ENCODE measurements at places on chromosomes 11 and 22. TPM values are rescaled to one million over a fixed set of nuclear protein-coding genes. Genes with fewer than 3 reads are reported as not detected.

- no peak for DNase-seq
Observed at GRCh38 chr22:41365425-41365824, 16.3 kb upstream of the TEF start.

DNA sequence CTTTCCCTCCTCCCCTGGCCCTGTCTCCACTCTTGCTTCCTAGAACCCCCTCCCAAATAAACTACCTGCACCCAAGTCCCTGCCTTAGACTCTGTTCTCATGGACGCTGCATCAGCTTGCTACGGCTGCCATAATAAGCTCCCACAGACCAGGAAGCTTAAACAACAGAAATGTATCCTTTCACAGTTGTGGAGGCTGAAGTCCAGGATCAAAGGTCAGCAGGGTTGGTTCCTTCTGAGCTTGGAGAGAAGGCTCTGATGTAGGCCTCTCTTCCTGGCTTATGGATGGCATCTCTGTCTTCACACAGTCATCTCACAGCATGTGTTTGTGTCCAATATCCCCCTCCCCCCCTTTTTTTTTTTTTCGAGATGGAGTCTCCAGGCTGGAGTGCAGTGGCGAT, 23.4 kb downstream of the CBX7 start:
- DNase-seq: no peak

GRCh38 chr11:9277176-9277575, 12.0 kb upstream of the DENND5A start:
- DNase-seq: no peak

- DNase-seq: no peak
Observed at GRCh38 chr11:120404495-120404894, 68.3 kb downstream of the ARHGEF12 start.

DNA sequence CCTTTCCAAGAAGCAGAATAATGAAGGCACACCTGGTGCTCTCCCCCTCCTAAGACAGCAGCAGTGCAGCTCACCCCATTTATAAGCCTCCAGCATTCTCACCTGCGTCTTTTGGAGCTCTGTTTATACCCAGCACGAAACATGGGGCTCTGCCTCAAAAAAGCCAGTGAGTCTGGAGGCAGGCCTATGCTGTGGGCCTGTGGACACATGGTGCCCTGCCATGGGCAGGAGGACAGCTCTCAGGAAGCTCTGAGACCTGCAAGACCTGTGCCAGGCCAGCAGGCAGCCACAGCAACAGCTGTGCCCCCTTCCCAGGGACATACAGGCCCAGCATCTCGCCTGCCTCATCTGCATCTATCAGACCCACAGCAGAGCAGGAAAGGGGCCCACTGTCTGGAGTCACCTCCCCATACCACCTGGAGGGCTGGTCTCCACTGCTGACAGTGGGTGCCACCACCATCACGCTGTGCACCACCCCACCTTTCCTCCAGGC, 64.2 kb downstream of the DGCR2 start:
- no peak for DNase-seq

DNA sequence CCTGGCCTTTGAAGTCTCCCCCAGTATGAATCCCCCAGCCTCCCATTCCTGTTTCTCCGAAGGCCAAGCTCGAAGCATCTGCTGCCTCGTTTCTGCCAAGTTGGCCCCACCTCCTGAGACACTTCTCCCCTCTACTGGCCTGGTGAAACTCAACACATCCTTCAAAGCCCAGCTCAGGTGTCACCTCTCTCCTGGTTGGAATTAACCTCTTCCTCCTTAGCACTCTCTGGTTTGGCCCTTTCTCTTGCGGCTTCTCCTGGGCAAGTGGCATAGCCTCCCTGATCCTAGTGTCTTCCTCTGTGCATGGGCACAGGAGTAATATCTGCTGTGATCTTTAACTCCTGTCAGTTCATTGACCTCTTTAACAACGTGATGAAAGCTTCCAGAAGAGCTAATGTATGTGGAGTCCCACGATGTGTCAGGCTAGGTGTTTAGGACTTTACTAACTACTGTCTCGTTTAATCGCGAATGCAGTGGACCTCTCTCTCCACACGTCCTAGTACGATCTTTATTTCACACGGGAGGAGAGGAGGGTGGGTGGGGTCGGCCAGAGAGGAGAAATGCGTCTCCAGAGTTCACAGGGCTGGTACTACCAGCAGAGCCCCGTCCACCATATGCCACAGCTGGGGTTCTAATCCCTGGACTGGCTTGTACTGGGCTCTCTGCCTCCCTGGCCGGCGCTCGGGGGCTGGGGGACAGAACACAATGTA, 826 bp upstream of the PTPRJ start:
- DNase-seq: no peak

GRCh38 chr22:49271831-49272230, 555.8 kb downstream of the BRD1 start:
- DNase-seq: no peak

GRCh38 chr11:32427935-32428664, 7.2 kb downstream of the WT1 start:
- DNase-seq: no peak

- no peak for DNase-seq
Observed at GRCh38 chr11:96132437-96132836, 208.5 kb upstream of the MTMR2 start.

GRCh38 chr22:40684728-40685127, 5.4 kb downstream of the MCHR1 start:
- no peak for DNase-seq

GRCh38 chr11:34997952-34998528, 81.6 kb downstream of the PDHX start:
- DNase-seq: no peak

GRCh38 chr11:15075162-15075526, 1.8 kb downstream of the CALCB start:
- no peak for DNase-seq

GRCh38 chr22:50653256-50653655, 19.4 kb upstream of the SHANK3 start:
- DNase-seq: no peak

DNA sequence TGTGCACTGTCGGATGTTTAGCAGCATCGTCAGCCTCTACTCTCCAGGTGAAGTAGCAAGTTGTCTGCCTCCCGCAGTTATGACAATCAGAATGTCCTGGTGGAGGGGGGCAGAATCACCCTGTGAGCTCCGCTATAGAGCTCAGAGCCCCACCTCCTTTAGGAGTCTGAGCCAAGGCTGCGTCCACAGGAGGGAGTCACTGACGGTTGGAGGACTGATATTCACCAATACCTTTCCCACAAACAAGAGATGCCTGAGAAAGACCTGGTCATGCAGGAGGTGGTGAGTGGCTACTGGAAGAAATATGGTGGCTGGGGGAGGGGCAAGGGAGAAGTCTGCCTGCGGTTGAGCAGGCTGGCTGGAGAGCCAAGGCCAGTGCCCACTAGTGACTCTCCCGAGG, 41.7 kb upstream of the ADA2 start:
- DNase-seq: no peak

DNA sequence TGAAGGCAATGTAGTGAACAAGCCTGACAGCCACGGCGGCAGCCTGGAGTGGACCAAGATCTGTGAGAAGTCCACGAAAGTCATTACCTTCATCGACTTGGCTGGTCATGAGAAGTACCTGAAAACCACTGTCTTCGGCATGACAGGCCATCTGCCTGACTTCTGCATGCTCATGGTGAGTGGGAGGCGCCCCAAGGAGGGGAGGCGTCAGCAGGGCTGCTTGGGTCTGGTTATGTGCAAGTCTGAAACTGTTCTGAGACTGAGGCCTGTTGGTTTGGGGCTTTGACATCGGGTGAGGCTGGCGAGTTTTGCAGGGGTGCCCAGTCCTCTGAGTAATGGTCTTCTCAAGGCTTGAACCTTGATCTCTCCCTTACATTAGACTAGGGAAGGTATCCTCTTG, 11.1 kb downstream of the GTPBP1 start:
- no peak for DNase-seq

DNA sequence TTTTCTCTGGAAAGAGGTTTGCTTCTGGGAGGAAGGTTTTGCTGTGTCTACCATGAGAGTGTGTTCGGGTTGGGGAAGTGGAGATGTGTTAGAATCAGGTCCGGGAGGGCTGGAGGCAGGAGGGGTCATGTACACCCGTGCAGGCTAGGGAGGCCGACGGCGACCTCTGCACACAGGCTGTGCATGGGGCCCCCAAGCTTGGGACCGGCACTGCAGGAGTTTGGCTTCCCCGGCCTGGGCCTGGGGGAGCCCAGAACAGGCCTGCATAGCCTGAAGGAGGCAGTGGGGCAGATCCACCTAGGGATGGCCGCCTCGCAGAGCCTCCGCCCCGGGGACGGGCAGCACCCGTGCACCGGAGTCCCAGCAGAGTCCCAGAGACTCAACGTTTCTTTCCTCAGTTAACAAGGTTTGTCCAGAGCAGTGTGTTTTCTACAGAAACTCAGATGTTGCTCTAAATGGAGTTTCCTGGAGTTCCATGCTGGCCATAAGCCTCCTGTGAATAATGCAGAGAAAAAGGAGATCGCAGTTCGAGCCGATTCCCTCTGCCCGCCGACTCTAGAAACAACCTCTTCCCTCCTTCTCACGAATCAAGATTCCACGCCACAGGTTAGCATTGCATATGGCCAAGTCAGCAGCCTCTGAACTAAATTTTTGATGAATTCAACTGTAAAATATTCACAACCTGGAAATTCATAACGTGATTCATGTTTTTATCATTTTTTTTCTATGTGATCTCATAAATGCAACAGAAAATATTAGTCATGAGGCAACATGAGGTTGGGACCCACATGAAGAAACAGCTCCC, 427.3 kb downstream of the BRD1 start:
- DNase-seq: no peak

GRCh38 chr11:61580271-61580888, 496 bp downstream of the SYT7 start:
- no peak for DNase-seq

DNA sequence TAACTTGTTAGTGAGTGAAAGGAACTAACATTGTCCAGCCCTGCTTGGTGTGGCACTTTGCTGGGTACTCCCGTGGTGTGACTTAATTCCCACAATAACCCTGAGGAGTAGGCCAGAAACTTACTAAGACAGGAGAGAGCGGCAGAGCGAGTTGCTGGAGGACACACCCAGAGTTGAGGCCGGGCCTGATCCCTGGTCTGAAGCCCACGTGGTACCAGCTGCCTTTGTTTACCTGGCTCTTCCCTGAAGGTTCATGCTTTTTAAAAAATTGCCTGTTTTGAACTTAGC, 594 bp downstream of the MPST start:
- DNase-seq: peak; percentile 35

DNA sequence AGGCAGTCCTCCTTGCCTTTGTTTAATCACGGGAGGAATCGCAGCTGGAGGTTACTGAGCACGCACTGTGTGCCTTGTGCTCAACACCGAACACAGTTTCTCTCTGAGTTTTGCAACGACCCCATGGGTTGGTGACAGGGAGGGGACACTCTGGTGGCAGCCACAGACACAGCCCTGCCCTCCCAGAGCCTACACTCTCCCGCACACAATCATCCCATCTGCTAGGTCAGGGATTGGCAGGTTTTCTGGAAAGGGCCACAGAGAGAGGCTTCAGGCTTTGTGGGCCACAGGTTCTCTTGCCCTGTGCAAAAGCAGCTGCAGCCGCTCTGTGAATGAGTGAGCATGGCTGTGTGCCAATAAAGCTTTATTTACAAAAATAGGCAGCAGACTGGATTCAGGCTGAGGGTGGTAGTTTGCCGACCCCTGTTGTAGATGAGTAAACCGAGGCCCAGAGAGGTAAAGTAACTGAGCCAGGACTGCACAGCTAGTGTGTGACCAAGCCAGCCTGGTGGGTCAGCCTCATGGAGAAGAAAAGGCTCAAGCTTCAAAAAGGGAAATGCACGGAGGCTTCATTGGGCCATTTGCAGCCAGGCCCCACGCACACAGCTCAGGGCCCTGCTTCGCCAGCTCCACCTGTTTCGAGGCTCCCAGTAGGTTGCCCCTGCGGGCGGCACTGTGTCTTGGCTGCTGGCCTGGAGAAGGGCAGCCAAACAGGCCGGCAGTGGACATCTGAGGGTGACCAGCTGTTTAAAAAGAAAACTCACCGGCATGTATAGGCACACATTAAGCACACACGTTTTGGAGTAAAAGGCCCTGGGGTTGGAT, 16.3 kb downstream of the LTO1 start:
- no peak for DNase-seq

GRCh38 chr11:98029832-98030231, 990.9 kb upstream of the CNTN5 start:
- DNase-seq: no peak

The ENTHD1 gene
- 0.42 TPM for total RNA-seq

The PRODH gene
- 146 TPM for total RNA-seq

The ACRV1 gene
- not detected for total RNA-seq

The CD82 gene
- 27.9 TPM for total RNA-seq

The SLC17A6 gene
- not detected for total RNA-seq

The EFCAB6 gene
- total RNA-seq: 9.2 TPM

The ZBED5 gene
- 35.2 TPM for total RNA-seq

The POTEH gene
- total RNA-seq: not detected

The CASP1 gene
- 9.2 TPM for total RNA-seq

The GGT1 gene
- total RNA-seq: 5.9 TPM

Data from tibial nerve (tissue), 4 donors.